ENCODE measurements at places on chromosomes 2 and 18.
A peak's percentile ranks its signal among the peaks of the same experiment; 100 is the strongest.

DNA sequence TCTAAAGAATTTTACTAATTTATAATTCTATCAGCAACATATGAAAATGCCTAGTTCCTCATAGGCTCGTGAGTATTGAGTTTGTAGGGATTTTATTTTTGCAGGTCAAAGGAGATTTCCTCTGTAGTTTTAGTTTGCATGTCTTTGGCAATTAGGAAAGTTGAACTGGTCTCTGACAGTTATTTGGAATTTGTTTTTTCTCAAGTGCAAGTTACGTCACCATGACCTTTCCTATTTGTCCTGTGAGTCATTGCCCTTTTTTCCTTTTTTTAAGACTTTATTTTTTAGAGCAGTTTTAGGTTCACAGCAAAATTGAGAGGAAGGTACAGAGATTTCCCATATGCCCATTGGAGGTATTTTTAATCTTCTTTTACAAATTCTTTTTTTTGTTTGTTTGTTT is 29.0 kb downstream of the RAMP1 start:
- no peak overlapping the region for H3K4me3 ChIP-seq
- H3K4me1 ChIP-seq = peaks cover 4% of the 10 kb centered on the region
- no peak for DNase-seq
- no peaks in the 10 kb centered on the region for H3K27me3 ChIP-seq

GRCh38 chr2:223460209-223460608 is 142.0 kb downstream of the SCG2 start:
- DNase-seq = no peak
- no peak overlapping the region for H3K27ac ChIP-seq
- H3K4me3 ChIP-seq = no peak overlapping the region
- no peaks in the 10 kb centered on the region for H3K36me3 ChIP-seq
- H3K27me3 ChIP-seq = no peaks in the 10 kb centered on the region
- no peaks in the 10 kb centered on the region for H3K4me1 ChIP-seq

DNA sequence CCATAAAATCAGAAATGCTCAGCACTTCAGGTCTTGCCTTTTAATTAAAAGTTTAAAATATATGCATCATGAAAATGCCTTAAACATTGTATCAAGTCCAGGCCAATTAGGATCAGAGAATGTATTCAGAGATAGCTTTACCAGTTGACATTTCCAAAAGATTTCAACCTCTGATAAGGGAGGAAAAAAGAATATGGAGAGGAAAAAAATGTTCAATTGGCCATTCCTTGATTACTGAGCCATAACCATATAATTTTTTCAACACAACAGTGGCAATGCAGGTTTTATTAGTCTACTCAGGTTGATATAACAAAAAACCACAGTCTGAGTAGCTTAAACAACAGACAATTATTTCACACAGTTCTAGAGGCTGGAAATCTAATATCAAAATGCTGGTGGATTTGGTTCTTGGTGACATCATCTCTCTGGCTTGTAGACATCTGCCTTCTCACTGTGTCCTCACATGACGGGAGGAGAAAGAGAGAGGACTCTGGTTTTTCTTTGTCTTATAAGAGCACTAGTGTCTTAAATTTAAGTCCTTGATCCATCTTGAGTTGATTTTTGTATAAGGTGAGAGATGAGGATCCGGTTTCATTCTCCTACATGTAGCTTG is 111.9 kb downstream of the IRS1 start:
- no peaks in the 10 kb centered on the region for H3K36me3 ChIP-seq
- no peaks in the 10 kb centered on the region for H3K27me3 ChIP-seq
- no peak overlapping the region for H3K4me3 ChIP-seq

DNA sequence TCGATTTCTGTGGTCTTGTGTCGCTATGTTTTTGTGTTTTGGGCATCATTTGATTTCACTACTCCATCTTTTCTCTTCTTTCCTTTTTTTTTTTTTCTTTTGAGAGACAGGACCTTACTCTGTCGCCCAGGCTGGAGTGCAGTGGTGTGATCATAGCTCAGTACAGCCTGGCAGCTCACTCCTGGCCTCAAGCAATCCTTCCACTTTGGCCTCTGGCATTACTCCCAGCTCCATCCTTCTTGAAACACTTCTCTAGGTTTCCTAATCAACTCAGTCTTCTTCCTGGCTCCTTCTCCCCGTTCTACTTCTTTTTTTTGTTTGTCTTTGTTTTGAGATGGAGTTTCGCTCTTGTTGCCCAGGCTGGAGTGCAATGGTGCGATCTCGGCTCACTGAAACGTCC is 26.5 kb downstream of the TCF23 start:
- no peaks in the 10 kb centered on the region for H3K4me1 ChIP-seq
- H3K27me3 ChIP-seq = no peaks in the 10 kb centered on the region
- no peaks in the 10 kb centered on the region for H3K36me3 ChIP-seq
- H3K27ac ChIP-seq = no peak overlapping the region

DNA sequence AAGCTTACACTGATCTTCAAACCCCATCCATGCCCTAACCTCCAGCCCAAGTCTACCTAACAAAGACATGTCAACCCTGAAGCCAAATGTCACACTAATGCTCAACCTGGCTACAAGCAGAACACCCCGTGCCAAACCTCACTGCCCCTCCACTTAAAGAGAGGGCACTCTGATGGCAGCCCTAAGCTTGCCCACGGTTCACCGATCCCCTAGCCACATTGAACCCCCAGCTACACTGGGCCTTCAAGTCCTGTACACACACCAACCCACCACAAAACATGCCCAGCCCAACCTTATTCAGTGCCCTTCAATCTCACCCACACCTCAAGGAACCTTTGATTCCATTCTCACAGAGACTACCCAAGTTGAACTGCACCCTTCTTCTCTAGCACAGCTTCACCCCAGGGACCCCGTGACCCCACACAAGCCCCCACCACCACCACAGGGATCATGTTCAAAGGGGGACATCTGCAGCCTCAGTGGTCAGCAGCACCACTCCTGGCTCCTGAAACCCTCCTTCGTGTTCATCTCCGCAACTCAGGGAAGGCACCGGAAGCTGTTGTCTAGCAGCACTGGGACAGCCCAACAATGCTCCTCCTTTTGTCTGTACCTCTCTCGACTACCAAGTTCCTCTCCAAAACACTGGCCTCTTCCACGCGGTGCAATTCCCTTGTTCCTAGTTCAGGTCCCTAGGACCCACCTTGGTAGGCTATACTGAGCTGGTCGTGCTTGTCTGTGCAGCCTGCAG is 218.8 kb downstream of the CYP26B1 start:
- no peak overlapping the region for H3K4me3 ChIP-seq
- peaks cover 6% of the 10 kb centered on the region for H3K4me1 ChIP-seq
- no peak overlapping the region for H3K27ac ChIP-seq
- DNase-seq = no peak

DNA sequence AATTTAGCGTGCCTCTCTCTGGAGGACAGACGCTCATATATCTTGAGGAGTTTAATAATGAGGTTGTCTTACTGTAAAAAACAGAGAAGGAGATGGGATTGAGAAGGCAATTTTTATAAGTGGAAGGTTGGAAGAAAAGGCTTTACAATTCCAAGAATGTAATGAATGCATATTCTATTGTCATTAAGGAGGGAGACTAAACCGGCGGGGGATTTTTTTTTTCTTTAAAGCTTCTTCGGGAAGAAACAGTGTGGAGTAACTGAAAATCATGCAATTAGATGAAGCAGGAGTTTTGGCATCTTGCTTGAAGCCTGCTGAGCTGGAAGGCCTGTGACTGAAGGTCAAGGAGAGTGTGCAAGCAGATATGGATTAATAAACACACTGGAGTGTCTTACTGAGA is 124.4 kb downstream of the HRH4 start:
- no peak overlapping the region for H3K27ac ChIP-seq
- H3K4me1 ChIP-seq = no peaks in the 10 kb centered on the region
- no peaks in the 10 kb centered on the region for H3K36me3 ChIP-seq
- DNase-seq = no peak

DNA sequence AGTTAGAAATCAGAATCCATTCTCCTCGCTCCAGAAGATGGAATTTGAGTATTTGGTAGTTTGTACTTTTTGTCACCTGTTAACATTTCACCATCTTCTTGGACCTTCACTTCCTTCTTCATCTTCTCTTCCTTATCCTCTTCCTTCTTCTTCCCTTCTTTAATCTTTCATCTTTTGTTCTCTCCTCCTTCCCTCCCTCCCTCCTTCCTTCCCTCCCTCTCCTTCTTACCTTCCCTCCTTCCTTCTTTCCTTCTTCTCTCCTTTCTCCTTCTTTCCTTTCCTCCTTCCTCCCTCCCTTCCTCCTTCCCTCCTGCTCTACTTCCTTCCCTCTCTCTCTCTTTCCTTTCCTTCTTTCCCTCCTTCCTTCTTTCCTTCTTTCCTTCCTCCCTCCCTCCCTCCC is 31.1 kb upstream of the LTBP1 start:
- no peaks in the 10 kb centered on the region for H3K4me1 ChIP-seq
- no peaks in the 10 kb centered on the region for H3K36me3 ChIP-seq
- no peak for DNase-seq
- H3K4me3 ChIP-seq = no peak overlapping the region
- H3K27ac ChIP-seq = no peak overlapping the region
- no peaks in the 10 kb centered on the region for H3K27me3 ChIP-seq

- H3K36me3 ChIP-seq = peaks cover 9% of the 10 kb centered on the region
- no peak overlapping the region for H3K4me3 ChIP-seq
- H3K27ac ChIP-seq = no peak overlapping the region
- H3K27me3 ChIP-seq = no peaks in the 10 kb centered on the region
Measured at GRCh38 chr2:119377294-119377992, 10.7 kb downstream of the DBI start.

DNA sequence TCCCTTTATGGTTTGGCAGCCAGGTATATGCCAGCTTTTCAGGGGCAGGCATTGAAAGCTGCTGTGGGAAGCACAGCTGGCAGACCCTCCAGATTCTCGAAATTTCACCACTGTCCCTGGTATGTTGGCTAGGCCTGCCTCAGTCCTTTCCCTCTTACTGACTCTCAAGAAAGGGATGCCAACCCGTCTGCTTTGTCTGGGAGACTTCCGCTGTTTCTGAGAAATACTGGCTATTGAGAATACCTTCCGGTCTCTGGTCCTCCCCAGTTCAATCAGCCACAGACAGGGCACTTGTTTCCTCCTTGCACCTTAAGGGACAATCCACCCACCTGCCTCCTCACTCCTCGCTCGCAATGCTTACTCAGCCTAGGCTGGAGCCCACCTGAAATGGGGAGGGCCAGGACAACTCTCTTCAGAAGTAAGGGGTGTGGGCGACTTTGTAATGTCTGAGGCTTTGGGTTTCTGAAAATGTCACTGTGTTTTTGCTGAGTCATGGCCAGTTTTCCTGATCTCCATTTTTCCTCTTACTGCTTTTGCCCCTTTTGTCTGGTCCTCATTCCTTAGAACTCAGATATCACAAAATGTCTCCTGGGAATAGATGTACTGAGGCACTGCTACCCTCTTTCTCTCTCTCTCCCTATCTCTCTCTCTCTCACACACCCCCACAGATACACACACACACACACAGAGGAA is 571.1 kb downstream of the TNS1 start:
- H3K4me3 ChIP-seq = no peak overlapping the region
- peaks cover 14% of the 10 kb centered on the region for H3K4me1 ChIP-seq
- no peak overlapping the region for H3K27ac ChIP-seq
- no peaks in the 10 kb centered on the region for H3K27me3 ChIP-seq
- no peaks in the 10 kb centered on the region for H3K36me3 ChIP-seq
- no peak for DNase-seq

DNA sequence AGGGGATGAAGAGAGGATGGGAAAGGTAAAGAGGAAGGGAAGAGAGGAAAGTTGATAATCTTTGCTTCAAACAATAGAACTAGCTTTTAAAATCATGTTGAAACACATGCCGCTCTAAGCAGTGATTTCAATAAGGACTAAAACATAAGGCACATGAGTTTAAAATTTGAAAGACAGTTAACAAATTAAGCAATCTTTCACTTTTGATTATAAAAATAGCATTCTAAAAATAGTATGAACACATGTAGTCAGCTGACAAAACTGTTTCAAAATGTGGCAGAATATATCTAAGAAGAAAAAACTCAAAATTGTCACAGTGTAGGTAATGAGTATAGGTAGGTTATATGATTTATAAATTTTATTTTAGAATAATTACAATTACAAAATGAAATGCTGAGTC is 25.3 kb downstream of the PSME4 start:
- DNase-seq = no peak
- no peak overlapping the region for H3K27ac ChIP-seq
- no peak overlapping the region for H3K4me3 ChIP-seq

DNA sequence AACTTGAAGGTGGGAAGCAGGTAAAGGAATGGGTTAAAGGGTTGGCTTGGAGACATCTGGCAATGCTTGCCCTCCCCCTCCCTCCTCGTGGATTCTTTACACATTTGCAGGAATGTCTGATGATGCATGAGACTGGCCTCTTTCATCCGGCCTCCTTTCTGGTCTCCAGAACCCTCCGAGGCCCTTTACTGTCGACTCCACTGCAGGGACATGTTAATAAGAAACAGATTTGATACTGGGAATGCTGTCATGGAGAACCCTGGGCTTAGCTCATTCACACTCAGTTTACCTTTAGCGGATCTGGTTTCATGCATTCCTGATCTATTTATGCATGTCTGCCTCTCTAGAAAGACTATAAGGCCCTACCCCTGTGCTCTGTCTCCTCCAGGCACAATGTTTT is 238.7 kb downstream of the TGIF1 start:
- DNase-seq = peak; percentile 75
- H3K27ac ChIP-seq = peak overlapping the region; percentile 42
- H3K27me3 ChIP-seq = no peaks in the 10 kb centered on the region
- H3K4me3 ChIP-seq = no peak overlapping the region

- no peaks in the 10 kb centered on the region for H3K27me3 ChIP-seq
- DNase-seq = no peak
- H3K27ac ChIP-seq = no peak overlapping the region
- H3K4me1 ChIP-seq = no peaks in the 10 kb centered on the region
- no peaks in the 10 kb centered on the region for H3K36me3 ChIP-seq
Measured at GRCh38 chr2:54461261-54461660, 5.1 kb downstream of the SPTBN1 start.

DNA sequence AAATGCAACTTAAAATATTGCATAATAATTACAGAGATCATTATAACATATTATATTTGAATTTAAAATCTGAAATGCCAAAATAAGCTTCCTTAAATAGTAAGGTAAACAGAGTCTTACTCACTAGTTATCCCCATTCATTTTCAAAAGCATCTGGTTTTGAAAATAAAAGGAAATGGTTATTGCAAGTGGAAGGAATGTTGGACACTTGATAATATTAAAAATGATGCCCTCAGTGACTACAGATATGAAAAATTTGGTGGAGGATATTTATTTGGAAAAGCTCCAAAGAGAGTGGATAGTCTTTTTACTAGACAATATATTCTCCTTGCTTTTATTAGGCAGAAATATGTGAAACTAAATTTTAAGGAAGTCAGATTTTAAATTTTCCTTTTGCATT is 39.7 kb downstream of the CDH19 start:
- no peak overlapping the region for H3K4me3 ChIP-seq
- H3K4me1 ChIP-seq = no peaks in the 10 kb centered on the region
- no peaks in the 10 kb centered on the region for H3K27me3 ChIP-seq
- H3K27ac ChIP-seq = no peak overlapping the region
- H3K36me3 ChIP-seq = no peaks in the 10 kb centered on the region

GRCh38 chr2:161036926-161037325 is 123.3 kb upstream of the TANK start:
- H3K27me3 ChIP-seq = no peaks in the 10 kb centered on the region
- no peak overlapping the region for H3K4me3 ChIP-seq
- H3K4me1 ChIP-seq = no peaks in the 10 kb centered on the region
- DNase-seq = no peak
- H3K36me3 ChIP-seq = no peaks in the 10 kb centered on the region

- H3K36me3 ChIP-seq = no peaks in the 10 kb centered on the region
- H3K27me3 ChIP-seq = no peaks in the 10 kb centered on the region
- no peak overlapping the region for H3K4me3 ChIP-seq
- no peak overlapping the region for H3K27ac ChIP-seq
- H3K4me1 ChIP-seq = no peaks in the 10 kb centered on the region
Measured at GRCh38 chr2:108935271-108935741, 53.7 kb downstream of the EDAR start.
